ENCODE measurements at places on chromosomes 5 and 9.

DNA sequence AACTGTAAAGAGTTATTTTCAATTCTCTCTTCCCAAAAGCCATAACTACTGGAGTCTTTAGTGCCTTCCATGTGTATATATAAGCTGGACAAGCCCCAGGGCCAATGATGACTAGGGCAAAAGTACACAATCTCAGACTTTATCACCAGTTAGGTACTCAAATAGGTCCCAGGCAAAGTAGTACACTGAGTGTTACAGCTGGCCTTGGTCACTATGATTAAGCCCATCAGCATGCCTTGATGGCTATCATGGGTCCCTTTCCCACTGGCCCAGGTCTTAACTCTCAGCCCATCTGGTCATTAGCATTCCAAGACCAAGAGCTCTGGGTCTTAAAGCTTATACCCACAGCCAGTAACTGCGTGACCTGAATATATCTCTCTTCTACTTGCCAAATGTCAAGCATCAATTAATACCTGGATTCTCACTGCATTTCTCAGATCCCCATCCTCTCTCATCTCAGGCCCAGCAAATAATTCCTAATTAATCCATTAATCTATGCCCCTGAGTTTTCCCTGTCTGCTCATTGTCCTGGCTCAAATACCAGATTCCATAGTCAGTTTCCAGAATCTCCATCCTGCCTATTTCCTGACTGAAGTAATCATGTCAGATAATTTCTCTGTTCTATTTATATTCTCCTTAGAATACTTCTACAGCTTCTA is 62.3 kb downstream of the NR6A1 start:
- no peak for DNase-seq

GRCh38 chr9:16246785-16247184 is 623.7 kb downstream of the BNC2 start:
- DNase-seq = no peak

DNA sequence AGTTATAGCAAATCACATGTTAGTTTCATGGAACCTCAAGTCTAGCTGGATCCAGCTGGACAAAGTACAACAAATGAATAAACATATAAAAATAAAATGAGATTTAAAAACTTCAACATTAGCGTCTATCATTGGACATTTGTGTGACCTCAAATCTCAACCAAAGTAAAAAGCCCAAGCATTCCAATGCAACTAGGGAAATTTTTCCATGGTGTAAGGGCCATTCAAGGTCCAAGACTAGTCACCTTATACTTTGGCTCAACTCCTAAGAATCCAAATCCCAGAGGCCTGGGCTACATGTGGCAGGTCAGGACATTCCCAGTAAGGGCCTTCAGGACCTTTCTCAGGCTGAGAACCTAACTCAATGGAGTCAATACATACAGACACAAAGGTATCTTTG is 137.4 kb upstream of the DMAC1 start:
- DNase-seq = no peak

DNA sequence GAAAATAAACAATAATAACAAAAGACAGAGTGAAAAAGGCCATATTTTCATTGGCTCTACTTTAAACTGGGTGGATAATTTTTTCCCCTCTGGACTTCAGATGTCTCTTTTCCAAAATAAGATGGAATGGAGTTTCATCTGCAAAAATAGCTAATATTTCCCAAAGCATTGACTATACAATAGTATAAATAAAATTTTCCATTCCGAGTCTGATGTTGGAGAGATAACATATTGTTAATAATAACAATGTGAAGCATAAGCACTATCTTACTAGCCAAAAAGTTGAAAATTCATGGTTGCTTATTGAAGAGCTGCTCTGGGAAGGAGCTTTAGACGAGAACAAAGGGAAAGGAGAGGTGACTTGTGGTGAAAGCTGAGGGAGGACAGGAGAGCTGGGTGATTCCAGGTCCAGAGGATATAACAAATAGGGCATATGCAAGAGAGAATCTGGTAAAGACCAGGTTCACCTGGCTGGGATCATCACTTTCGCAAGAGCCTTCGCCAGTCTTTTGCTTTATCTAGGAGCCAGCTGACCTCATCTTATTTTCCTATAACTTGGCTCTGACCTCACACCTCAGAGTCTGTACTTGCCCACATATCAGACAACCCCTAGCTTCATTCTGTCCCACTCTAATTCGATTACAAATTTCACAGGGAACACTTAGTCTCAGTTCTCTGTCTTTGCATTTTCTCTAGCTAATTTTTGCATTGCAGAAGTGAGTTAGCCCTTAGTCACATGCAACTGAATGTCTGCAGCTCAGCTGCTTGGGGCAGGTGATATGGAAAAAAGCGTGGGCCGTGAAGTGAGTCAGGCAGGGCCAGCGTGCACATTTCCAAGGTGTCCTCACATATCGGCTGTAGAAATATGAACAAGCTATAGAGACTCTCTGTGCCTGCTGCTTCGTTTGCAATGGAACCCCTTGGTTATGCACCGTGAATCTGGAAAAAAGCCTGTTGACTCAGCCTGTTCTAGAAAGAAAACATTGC is 7.6 kb upstream of the ZNF474 start:
- no peak for DNase-seq

- no peak for DNase-seq
Measured at GRCh38 chr9:74610523-74611061, 113.5 kb downstream of the RORB start.

DNA sequence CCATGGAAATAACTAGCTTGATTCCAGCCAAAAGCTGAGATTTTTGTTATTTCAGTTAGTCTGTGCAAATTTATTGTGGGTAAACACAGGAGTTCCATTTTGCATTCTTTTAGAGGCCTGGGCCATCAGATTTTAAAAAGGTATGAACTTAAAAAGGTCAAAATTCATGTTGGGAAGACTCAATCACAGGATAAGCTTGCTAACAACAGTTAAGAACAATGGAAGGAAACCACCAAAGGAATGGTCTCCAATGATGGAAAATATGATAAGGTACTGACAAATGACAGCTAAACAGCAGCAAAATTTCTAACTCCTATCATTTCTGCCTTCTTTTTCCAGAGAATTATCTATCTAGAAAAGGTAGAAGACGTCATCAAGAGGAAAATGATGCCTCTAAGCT is 16.0 kb downstream of the ABITRAM start:
- DNase-seq = no peak

GRCh38 chr9:121551985-121552753 is 52.5 kb upstream of the GGTA1 start:
- DNase-seq = no peak

DNA sequence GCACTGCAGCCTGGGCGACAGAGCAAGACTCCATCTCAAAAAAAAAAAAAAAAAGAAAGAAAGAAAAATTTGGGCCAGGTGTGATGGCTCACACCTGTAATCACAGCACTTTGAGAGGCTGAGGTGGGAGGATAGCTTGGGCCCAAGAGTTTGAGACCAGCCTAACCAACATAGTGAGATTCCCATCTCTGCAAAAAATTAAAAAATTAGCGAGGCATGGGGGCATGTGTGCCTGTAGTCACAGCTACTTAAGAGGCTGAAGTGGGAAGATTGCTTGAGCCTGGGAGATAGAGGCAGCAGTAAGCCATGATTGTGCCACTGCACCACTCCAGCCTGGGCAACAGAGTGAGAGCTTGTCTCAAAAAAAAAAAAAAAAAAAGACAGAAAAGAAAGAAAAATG is 2.9 kb upstream of the SIT1 start:
- DNase-seq = no peak

DNA sequence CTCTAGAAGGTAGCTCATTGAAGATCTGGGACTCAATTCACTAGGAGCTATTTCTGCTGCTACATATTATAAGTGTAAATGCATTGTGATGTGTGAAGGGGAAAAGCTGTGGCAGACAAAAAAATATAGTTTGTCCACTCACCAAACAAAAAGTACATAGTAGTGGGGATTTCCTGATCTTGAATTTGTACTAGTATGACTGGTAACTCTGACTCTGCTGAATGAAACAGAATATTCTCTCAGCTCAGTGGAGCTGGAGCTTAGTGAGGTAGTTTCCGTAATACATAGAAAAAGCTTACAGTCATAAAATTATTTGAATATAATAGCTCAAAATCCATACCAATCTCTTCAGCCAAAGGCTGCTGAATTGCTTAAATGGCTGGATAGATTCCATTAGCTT is 455.6 kb upstream of the CD180 start:
- DNase-seq = peak; percentile 43

DNA sequence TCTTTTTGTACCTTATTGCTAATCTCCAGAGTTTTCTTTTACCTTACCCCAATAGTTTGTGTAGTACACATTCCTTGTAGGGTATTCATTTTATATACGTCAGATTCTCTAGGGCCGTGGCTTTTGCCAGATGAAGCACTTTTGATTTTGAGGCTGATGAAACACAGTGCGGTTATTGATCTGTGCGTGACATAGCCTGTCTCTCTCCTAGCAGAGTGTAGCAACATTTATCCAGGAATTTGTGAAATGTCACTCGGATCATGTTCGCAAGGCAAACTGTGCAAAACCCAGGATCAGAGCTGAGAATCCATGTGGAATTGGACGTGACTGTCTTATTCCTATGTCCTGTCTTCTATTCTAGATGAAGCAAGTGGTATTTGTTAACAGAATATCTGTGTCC is 142.0 kb upstream of the SH3GL2 start:
- no peak for DNase-seq

DNA sequence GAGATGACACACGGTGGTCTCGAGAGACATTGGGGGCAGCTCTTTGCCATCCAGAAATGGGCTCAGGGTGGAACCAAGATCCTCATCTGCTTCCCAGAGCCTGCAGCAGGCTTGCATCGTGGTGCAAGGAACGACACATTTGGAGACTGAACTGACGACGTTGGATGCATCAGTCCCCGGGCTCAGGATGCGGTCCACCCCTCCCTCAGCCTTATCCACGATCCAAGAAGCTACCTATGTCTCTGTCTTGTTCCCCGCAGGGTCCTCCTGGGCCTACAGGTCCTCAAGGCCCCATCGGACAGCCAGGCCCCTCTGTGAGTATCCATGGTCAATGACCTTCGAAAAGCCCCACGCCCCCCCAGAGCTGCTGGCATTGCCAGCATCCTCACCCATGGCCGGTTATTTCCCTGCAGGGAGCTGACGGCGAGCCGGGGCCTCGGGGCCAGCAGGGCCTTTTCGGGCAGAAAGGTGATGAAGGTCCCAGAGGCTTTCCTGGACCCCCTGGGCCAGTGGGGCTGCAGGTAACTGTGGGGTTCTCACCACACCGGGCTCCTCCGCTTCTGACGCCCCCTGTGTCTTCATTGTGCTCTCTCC is 69.4 kb upstream of the FCN2 start:
- no peak for DNase-seq

DNA sequence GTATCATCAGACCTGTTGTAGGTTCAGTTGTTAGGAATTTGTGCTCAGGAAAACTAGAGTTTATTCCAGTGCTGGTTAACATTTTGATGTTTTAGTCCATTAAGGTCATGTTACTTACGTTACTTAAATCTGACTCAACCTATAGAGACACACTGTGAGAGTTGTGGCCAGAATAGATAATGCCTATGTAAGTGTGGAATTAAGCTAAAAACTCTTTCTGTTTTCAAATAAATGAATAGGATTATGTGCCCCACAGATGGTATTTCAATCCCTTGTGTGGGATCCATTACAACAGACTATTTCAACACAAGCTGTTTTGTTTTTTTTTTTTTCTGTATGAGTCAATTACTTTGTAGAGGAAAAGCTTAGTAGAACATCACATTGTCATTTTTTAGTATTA is 68.1 kb downstream of the MEGF10 start:
- DNase-seq = no peak

GRCh38 chr9:18379073-18379811 is 94.7 kb upstream of the ADAMTSL1 start:
- DNase-seq = no peak

DNA sequence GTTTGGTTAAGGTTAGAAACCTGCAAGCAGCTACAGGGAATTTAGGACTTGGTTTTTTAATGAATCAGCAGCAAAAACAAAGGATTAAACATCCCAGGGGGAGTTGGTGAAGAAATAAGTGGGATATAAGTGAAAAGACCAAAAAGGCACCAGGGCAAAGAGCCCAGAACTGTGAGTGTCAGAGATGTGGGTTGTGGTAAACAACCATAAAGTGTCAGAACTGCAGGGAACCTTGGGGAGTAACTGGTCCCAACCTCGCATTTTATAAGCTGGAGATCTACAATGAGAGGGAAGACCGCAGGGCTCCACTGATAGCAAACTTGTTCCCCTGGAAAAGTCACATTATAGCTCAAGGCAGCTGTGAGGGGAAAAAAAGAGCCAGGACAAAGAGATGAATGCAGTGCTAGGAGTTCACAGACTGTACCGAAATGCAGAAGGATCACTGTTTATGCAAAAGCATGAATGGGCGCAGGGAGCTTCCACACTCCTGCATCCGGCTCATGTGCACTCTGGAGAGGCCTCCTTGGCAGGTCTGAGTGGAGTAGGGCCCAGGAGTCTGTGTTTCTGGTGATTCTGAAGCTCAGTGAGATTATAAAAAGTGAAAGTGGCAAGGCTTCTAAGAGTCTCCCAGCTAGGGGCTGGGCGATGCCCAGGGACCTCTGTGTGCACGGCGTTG is 156.3 kb downstream of the GOLPH3 start:
- DNase-seq = no peak

GRCh38 chr5:96528826-96529474 is 95.9 kb upstream of the PCSK1 start:
- DNase-seq = no peak

DNA sequence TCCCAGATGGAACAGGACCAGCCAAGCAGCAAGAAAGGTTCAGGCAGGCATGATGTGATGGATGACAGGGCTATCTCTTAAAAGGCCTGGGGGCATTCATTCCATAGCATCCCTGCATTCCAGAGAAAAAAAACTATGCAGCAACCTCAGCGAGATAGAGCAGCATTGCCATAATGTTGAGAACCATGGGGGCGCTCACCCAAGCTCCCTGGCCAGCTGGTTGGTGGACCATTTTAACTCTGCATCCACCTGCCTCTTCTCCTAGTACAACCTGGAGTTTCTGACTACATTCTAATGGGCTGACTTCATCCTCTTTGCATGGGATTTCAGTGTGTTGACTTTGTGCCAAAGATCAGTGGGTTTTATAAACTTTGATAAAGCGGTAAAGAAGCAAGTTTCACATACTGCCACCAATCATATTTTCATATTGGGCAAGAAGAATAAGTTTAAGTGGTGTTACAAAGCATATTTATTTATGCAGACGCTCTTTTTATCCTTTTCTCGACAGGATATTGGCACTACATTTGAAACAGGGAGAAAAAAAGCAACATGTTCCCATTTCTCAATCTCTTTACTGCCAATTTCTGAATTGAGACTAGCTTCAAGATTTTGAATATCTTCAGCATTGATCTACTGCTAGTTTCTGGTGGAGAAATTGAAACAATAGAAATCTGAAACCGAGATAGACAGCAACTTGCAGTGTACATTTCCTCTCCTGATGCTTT is 378.3 kb upstream of the WWC1 start:
- no peak for DNase-seq

Measured in GM12878 (cell line).